ENCODE measurements at places on chromosomes 3 and 15.

DNA sequence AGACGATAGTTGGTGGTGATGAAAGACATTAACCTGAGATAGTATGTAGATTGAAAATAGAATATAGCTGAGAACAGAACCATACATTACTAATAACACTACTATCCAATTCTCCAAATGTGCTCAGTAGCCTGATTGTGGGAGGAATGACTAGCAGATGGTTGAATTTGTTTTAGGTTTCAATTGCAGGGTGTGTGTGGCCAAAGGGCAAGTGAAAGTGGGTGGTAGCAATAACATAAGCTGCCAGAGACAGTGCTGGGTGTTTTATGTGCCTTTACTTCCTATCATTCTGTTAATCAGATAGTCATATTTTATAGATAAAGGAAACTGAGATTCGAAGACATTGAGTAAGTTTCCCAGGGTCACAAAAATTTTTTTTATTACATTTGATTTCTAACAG is 249.5 kb upstream of the ARL6 start:
- no peak for DNase-seq

DNA sequence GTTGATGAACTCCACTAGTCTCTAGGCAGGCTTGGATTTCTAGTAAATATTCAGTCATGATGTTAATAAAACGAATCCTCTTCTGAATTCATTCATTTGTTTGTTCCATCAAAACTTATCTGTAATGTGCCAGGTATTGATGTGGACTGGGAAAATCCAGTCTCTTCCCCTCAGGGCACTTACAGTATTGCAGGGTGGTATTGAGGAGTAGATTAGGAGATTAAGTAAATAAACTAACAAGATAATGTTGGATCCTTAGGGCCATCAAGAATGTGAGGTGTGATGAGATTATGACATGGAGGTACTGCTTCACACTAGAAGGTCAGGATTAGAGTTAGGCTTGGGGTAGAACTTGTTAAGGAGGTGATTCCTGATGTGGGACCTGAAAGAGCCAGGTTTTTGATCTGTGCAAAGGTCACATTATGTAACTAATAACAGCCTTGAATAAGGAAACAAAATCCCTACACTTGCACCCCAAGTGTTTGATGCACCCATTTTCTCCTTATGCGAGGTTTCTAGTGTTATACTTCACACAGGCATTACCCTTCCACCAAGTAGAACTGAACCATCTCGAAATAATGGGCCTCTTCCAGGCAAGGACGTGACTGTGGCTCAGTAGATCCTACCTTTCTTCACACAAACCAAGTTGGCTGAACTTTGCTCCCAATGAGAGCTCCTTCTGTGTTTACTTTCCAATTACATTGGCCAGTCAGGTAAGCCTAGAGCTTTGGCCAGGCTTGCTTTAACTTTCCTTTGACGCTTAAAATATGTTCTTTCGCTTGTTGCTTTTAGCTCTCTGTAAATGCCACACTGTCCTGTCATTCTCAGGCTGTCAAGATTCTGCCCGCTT is 16.7 kb downstream of the MCTP2 start:
- no peak for DNase-seq

- no peak for DNase-seq
These were observed 131.0 kb upstream of the PLXNA1 start for GRCh38 chr3:126851934-126852333.

DNA sequence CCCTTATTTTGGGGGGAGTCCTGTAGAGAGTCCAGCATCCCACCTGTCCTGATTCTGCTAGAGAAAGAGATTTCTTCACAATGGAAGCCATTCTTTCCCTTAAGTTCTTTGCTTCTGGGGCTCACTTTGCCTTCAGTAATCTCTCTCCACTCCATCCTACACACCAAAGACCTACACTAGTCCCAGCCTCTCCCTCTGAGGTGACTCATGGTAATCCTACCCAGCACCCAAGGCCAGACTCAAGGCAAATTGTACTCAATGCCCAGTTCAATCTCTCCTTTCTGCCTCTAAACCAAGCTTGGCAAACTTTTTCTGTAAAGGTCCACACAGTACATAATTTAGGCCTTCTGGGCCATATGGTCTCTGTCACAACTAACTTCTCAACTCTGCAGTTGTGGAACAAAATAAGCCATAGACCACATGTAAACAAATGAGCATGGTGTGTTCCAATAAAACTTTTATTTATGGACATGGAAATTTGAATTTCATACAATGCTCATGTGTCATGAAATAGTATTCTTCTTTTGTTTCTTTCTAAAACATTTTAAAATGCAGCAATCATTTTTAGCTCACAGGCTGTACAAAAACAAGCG is 72.5 kb downstream of the MRPL46 start:
- no peak for DNase-seq

- DNase-seq: no peak
These were observed 33.7 kb upstream of the TEX264 start for GRCh38 chr3:51637144-51637940.

DNA sequence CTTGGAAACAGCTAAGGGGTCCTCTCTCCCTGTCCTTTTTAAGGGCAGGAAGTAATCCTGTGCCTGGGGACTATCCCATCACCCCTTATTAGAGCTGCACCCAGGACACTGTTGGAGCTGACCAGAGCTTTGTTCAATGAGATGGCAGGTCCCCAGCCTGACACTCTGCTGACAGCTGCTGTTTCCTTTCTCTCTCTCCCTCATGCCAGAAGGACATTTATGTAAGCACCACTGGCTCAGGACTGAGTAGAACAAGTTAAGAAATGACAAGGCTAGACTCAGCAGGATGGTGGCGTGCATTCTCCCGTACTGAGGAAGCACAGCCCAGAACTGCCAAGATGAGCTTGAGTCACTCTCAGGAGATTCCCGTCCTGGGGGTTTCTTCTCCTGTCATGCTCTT is 17.3 kb downstream of the GJD2 start:
- DNase-seq: no peak
